ENCODE measurements at places on chromosomes 6 and 20.
A peak's percentile ranks its signal among the peaks of the same experiment; 100 is the strongest.

- no peak for DNase-seq
These were observed at the start of gene BANF2 for GRCh38 chr20:17699931-17700351. Gene BANF2, plus strand, starts transcription at chr20:17699966. Its CDS starts 25,060 bp downstream, at chr20:17725026.

DNA sequence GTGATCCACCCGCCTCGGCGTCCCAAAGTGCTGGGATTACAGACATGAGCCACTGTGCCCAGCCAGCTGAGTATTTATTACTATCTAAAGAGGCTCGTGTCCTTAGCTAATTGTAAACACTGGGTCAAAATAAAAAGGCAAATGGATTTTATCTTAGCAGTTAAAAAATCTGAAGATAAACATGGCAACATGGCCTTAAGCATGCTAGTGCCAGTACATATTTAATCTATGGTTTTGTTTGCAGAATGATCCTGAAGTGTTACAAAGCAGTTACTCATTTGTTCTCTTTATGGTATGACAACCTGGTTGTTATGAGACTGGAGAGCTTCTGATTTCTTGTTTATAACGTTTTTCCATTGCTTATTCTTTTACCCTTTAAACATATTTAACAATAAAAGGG, 3.9 kb upstream of the KIAA0408 start:
- DNase-seq = no peak

DNA sequence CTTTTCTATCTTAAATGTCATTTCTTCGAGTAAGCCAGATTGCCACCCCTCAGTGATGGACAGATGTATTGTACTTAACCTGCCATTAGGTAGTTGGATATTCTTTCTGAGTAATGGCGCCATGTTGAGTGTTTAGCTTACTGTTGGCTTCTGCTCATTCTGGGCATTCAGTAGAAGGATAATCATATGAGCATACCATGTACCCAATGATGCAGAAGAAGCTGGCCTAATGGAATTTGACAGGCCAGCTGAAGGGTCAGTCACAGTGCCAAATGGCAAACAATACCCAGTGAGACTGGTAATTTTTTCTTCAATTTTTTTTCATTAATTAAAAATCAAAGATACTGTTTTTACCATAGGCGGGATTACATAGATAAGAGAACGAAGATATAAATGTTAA, 1010.8 kb upstream of the EYS start:
- no peak for DNase-seq

DNA sequence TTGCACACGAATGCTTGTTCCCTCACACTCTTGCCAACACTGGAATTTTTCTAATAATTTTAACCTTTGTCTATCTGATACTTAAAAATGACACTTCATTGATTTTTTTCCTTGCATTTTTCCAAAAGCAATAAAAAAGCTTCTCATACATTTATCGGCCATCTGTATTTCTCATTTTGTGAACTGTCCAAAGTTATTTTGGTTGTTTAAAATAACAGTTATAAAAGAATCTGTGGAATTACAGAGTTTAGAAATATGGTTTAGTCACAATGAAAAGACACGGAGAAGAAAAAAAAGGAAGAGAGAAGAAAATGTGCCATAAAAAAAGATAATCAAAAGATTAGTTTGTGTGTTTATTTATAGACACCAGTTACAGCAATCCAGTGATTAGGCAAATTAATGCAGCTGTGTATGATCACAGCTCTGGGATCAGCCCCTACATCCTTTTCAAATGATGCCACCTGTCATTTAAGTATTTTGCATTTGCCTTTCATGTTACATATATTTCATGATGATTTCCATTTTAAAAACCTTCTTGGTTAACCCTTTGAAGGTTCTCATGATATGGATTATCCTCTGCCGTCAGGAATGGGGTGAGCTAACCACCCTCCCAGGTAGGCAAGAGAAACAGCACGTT, 171.7 kb downstream of the BACH2 start:
- no peak for DNase-seq

DNA sequence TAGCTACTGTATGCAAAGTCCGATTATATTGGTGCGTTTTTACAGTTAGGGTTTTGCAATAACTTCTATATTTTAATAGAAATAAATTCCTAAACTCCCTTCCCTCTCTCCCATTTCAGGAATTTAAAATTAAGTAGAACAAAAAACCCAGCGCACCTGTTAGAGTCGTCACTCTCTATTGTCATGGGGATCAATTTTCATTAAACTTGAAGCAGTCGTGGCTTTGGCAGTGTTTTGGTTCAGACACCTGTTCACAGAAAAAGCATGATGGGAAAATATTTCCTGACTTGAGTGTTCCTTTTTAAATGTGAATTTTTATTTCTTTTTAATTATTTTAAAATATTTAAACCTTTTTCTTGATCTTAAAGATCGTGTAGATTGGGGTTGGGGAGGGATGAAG, 13.7 kb upstream of the PLCG1 start:
- DNase-seq = no peak

- DNase-seq = peak; percentile 91
These were observed 409 bp upstream of the ATXN1 start for GRCh38 chr6:16761471-16762267.

GRCh38 chr6:108968325-108969316, 120.4 kb downstream of the ARMC2 start:
- no peak for DNase-seq

DNA sequence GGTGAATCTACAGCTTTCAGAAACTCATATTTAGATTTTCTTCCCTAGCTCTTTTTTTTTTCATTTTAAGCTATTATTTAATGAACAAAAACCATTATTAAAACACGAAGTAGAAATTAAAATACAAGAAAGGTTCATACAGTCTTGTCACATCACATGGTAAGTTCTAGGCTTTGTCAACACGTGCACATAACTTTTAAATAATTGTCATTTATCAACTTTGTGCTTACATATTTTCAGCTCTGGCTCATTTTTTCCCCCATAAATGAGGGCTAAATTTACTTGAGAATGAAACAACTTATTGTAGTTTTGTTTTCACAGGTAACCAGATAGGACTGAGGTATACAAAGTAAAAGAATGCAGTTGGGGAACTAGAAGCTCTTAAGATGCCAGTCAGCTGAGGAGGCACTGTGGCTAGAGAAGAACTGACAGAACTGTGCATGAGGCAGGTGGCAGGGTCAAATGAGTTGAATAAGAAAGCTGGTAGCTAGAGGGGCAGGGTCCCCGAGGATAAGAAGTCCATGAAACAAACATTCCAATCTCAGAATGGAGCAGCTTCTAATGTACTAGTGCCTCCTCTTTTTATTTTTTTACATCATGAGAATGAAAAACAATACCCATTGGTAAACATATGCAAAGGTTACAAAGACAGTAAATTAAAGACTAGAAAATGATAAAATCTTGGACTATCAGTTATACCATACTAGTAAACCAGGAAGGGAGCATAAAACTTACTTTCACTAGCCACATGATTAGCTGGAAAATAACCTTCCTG, 141.5 kb downstream of the MYB start:
- DNase-seq = no peak

DNA sequence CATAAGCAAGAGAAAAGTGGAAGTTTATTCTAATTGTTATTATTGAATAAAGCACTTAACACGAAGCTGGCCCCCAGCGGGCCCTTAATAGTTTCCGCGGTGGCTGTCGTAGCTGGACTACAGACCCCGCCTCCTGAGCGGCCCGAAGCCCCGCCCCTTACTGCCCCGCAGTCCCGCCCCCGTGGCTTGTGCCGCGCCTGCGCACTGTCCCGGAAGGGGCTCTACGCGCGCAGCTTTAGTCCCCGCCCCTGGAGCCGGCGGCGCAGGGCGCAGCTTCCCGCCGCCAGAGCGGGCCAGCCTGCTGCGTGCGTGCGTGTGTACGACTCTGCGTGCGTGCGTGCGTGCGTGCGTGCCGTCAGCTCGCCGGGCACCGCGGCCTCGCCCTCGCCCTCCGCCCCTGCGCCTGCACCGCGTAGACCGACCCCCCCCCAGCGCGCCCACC, at the start of gene VAPB:
TSS of gene VAPB (plus strand) at position 348 of the 442 bp plus-strand sequence. CDS start 231 bp downstream, outside the sequence.
- peak; percentile 89 for DNase-seq

DNA sequence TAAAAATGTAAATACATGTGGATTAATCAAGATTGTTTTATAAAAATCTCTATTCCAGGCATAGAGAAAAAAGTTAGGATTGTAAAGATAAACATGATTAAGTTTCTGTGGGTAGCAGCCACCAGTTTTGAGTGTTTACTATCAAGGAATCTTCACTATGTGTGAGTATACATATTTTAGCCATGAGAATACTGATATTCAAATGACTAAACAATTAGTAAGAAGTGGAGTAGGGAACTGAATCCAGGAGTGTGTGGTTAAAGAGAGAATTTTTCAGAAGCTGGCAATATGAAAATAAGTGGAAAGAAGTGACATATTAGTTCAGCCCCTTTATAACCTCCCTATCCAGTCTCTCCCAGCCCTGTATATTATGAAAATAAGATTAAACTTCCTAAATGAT, 10.3 kb downstream of the ELOVL2 start:
- DNase-seq = no peak

Data from Caki2 (cell line).